ENCODE measurements at places on chromosomes 13 and 19.

- DNase-seq = no peak
Measured at GRCh38 chr19:53780506-53780905, 43.6 kb downstream of the NLRP12 start.

DNA sequence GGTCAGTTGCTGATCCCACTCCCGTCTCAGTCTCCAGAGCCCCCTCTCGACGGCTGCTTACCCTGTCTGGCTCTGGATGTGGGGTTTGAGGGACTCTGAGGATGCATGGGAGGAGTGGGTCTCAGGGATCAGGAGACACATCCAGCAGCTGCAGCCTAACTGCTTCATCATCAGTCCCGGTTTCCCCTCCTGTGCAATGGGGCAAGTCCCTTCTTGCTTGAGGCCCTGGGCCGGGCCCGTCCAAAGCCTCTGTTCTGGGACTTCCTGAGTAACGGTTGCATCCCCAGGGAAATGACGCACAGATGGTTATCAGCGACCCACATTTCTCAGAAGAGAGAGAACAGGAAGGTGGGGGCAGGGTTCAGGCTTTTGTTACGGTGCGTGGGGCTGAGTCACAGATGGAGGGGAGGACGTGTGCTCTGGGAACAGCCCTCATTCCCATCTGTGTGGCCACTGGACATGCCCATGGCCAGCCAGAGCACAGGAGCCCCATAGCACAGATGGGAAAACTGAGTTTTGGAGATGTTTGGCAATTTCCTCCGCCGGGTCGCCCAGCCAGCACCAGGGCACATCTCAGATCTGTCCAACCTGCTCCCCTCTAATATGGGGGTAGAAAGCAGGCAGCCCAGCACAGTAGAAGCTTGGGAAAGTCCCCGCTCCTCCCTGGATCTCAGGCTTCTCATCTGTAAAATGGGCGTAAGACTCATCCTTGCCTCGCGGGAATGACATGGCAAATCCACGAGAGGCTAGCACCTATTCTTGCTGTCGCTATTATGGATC is 19.3 kb downstream of the GNA15 start:
- DNase-seq = peak; percentile 57

DNA sequence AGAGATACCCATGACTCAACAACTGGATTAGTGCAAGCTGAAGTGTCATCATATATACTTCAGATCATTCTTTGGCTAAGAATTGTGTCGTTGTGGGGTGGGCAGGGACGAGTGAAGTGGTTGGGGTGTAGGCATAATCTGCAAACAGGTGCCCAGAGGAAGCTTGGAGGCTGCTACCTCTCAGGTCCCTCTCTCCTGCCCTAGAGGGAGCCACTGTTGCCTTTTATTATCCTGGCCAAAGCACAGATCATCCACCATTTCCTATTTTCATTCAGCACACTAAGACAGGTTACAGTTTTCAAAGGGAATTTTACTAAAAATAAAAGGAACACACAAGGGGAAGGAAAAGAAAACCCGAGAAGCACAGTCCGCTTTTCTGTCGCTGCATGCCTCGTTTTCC is 126.6 kb downstream of the HS6ST3 start:
- no peak for DNase-seq

- no peak for DNase-seq
Measured at GRCh38 chr13:84810781-84811180, 928.5 kb upstream of the SLITRK1 start.

DNA sequence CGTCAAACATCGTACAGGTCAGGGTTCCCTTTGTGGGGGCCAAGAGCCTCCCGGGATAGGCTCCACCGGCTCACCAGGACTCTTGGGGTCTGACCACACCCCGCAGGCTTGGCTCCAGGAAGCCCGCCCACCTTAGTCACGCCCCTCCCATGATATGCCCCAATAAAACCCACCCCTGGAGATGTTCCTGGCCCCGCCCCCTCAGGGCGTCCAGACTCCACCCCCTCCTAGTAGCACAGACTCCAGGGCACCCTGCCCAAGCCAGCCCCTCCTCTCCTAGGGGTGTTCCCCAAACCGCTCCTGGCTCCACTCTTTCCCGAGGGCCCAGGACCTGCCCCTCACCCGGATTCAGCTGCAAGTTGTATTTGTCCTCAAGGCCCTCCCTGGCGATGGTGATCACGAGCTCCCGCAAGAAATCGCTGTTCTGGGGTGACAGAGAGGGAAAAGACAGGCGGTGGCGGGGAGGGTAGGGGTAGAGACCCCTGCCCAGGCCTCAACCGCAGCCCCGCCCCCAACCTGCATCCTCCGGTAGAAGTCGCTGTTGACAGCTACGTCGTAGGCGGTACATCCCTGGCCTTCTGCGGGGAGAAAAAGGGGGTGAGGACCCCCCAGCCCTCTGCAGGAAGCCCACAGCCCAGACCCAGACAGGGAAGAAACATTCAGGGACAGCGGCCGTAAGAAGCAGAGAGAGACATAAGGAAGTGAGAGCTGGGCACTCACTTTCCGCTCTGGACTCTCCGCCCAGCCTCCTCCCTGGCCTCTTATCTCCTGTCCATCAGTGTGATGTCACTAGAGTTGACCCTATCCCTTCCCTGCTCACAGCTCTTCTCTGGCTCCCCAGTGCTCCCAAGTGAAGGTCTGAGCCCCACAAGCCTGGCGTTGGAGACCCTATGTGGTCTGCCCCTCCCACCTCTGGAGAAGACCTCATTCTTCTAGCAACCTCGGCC is 3.9 kb downstream of the PIH1D1 start:
- DNase-seq = no peak

GRCh38 chr13:111907341-111907880 is 159.5 kb upstream of the SOX1 start:
- no peak for DNase-seq

DNA sequence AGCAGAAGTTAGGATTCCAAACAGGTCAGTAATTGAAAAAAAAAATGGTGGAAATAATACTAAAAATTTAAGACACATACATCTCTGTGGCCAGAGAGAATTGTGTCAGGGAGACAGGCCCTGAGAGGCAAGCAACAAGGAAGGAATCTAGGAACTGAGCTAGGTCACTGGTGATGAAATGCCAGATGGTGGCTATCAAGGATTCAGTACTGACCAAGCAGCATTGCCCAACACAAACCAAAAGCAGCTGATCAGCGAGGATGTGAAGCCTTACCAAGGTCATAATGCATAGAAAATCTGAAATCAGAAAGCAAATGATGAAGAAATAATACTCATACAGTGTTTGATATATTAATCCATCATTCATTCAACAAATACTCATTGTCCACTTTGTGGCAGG is 905.0 kb downstream of the GPC5 start:
- no peak for DNase-seq

DNA sequence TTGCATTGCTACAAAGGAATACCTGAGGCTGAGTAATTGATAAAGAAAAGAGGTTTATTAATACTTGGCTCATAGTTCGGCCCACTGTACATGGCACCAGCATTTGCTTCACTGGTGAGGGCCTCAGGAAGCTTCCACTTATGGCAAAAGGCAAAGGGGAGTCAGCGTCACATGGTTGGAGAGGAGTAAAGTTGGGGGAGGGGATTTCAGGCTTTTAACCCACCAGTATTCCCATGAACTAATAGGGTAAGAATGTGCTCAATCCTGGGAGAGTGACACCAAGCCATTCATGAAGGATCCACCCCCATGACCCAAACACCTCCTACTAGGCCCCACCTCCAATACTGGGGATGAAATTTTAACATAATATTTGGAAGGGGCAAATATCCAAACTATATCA is 82.5 kb upstream of the MYCBP2 start:
- no peak for DNase-seq

DNA sequence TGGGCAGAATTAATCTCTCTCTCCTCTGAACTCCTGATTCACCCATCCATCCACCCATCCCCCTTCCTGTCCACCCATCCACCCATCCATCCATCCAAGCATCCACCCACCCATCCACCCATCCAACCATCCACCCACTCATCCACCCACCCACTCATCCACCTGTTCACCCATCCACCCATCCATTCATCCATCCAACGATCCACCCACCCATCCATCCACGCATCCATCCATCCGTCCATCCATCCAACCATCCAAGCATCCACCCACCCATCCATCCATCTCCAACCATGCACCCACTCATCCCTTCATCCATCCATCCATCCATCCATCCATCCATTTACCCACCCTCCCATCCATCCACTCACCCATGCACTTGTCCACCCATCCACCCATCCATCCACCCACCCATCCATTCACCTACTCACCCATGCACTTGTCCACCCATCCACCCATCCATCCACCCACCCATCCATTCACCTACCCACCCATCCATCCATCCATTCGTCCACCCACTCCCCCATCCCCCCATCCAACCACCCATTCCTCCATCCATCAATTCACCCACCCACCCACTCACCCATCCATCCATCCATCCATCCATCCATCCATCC is 18.7 kb downstream of the MEX3D start:
- DNase-seq = no peak

DNA sequence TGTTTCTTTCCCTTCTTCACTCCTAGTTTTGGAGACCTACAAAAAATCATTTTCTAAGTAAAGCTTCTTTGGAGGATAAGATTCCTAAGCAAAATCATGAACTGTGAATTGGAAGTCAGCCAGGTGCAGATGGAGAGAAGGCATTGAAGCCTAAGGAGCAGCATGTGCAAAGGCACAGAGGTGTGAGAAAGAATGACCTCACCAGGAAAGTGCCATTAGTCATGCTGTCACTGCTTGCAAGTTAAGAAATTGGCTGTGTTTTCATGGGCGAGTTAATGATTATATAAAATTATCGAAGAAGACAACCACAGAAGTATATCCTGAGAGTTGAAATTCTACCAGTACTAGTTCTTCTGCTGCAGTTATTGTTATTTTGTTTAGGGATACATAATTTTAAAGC is 80.3 kb upstream of the KLHL1 start:
- no peak for DNase-seq

DNA sequence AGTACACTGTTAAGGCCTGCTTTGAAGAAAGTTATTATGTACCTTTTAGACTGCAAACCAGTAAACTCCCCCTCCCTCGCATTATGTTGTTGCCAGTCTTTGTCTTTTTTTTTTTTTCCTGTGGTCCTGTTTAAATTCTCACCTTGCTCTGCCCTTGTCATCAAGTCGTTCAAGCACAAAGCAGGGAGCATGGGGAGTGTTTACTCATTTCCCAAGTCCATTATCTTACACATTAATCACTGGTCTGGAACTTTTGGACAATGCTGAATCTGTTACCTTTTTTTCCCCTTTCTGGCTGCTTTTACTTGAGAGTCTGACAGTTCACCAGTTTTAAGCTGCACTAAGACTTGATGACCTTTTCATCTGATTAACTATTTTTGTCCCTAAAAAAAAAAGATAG is 108.2 kb downstream of the DACH1 start:
- no peak for DNase-seq

GRCh38 chr19:924553-925086 is 1.2 kb upstream of the ARID3A start:
- no peak for DNase-seq
